ENCODE measurements at places on chromosomes 1 and 21.

DNA sequence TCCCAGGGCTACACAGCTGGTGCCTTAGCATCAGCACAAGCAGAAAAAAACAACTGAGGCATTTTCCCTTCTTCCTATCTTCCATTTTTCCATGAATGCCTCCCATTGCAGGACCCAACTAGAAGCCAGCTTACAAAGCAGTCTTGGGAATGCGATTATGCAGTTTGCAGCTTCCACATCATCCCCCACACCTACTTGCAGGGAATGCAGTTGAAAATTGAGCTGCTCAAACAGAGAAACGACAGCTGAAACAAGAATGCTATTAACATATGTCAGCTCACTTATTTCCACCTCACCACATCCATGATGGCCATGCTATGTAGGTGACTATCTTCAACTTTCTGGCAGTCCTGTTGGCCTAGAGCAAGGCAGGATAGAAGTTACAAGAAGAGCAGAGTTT is 150.6 kb upstream of the KCTD3 start:
- no peak for DNase-seq

DNA sequence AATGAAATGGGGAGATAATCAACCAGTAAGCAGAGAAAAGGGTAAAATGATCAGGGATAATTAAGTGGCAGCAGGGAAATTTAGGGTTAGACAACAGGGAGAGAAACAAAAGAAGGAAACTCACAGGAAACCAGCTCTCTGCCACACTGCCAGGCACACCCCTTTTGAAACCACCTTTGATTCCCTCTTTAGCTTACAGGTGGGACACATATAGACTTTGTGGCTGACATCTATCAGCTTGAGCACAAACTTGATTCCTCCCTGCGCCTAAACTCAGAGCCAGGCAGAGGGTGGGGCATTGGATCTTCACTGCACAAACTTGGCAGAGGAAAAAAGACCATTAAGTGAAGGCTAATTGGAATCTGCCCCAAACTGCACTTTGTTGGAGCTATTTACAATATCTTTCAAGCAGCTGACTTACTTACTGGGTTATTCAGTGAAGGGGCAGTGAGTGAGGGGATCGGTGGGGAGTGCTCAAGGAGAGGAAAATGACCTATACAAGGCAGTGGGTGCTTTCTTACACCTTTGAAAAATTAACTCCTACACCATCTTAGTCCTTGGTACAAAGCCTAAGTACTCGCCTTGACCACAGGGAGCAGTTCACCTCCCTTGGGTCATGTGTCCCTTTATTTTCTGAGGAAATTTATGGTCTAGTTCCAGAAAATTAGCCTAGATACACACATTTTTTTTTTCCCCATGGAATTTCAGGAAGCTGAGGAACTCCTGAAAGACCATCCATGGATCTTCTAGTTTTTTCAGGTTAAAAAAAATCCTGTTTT is 60.2 kb downstream of the PBX1 start:
- no peak for DNase-seq

- DNase-seq: no peak
These were observed 39.2 kb upstream of the RGS21 start for GRCh38 chr1:192277635-192278034.

GRCh38 chr1:50981741-50982140 is 11.7 kb downstream of the CDKN2C start:
- no peak for DNase-seq

GRCh38 chr21:42112857-42113256 is 41.7 kb downstream of the UMODL1 start:
- DNase-seq: no peak

- DNase-seq: no peak
These were observed 59.0 kb upstream of the DIP2A start for GRCh38 chr21:46399686-46400085.

DNA sequence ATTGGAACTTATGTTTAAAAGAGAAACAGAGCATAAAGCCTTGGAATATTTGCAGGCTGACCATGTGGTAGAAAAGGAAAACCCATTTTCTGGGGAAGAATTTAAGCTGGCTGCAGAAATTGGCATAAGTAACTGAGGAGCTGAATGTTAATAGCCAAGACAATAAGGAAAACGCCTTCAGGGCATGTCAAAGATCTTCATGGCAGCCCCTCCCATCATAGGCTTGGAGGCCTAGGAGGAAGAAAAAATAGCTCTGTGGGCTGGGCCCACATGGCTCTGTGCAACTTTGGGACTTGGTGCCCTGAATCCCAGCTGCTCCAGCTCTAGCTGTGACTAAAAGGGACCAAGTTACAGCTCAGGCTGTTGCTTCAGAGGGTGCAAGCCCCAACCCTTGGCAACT is 51.5 kb downstream of the CTH start:
- no peak for DNase-seq

GRCh38 chr1:241219449-241219848 is 137.6 kb downstream of the RGS7 start:
- no peak for DNase-seq

DNA sequence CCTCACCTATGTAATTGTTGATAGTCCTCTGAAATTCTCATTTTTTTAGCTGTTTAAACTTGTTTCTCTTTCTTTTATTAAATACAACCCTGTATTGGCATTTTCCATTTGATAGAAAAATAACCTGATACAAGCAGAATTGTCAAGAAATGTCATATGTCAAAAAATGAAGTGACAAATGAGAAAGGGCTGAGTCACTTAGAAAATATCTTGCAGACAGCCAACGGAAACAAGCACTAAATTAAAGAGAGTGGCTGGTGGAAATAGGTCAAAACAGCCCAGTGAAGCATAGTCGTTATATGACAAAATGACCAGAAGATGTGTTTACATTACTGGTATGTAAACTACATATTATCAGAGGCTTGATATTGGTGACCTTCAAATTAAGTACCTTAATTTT is 484.4 kb downstream of the PLA2G4A start:
- DNase-seq: no peak

- no peak for DNase-seq
These were observed 1.0 kb downstream of the CRB1 start for GRCh38 chr1:197269053-197269452.

Measured in stimulated activated CD8-positive, alpha-beta memory T cell treated with anti-CD3 and anti-CD28 coated beads, Interleukin-15, amount 100 ng/mL, for 4 hours (primary cell).